ENCODE measurements at places on chromosomes 4 and X. TPM values are rescaled to one million over a fixed set of nuclear protein-coding genes. Genes with fewer than 3 reads are reported as not detected.

The MAGEB5 gene
- total RNA-seq: not detected

The DIPK2B gene
- total RNA-seq: 1.0 TPM

The SMIM10 gene
- total RNA-seq: 11.3 TPM

The CT45A3 gene
- not detected for total RNA-seq

The RNF212 gene
- total RNA-seq: not detected

The SMC1A gene
- 13.8 TPM for total RNA-seq

The DDIT4L gene
- 0.26 TPM for total RNA-seq

The HSFX2 gene
- total RNA-seq: 0.40 TPM

The MSX1 gene
- total RNA-seq: 2.2 TPM

The F9 gene
- total RNA-seq: not detected

The CSAG3 gene
- total RNA-seq: not detected

The PPARGC1A gene
- 7.4 TPM for total RNA-seq

The MFAP3L gene
- total RNA-seq: 2.5 TPM

The XAGE1B gene
- not detected for total RNA-seq

The ASMT gene
- total RNA-seq: not detected

The PAGE2 gene
- not detected for total RNA-seq

The RNF175 gene
- total RNA-seq: 9.4 TPM

The ZNF630 gene
- total RNA-seq: 0.78 TPM

The EGFL6 gene
- total RNA-seq: not detected

The SULT1B1 gene
- total RNA-seq: 0.52 TPM

The NOX1 gene
- total RNA-seq: not detected

The PTCHD1 gene
- 0.08 TPM for total RNA-seq

The BMX gene
- total RNA-seq: under 0.01 TPM

The F8A2 gene
- total RNA-seq: not detected

All from epithelial cell of alveolus of lung (primary cell).